Breast epithelium (tissue), 4 donors: ENCODE measurements at places on chromosomes 13 and 19. TPM values are rescaled to one million over a fixed set of nuclear protein-coding genes. Genes with fewer than 3 reads are reported as not detected.
A peak's percentile ranks its signal among the peaks of the same experiment; 100 is the strongest.

CLEC4M gene
- total RNA-seq = not detected

SIGLEC8 gene
- 8.6 TPM for total RNA-seq

SAE1 gene
- total RNA-seq = 55.7 TPM

ICAM5 gene
- 1.3 TPM for total RNA-seq

URAD gene
- not detected for total RNA-seq

PLA2G4C gene
- total RNA-seq = 5.1 TPM

ZNF135 gene
- 7.5 TPM for total RNA-seq

CALR3 gene
- total RNA-seq = not detected

PTGIR gene
- total RNA-seq = 6.9 TPM

PRR20A gene
- not detected for total RNA-seq

INSL3 gene
- not detected for total RNA-seq

SLC6A16 gene
- 1.2 TPM for total RNA-seq

NCR1 gene
- total RNA-seq = not detected

- DNase-seq = no peak
- H3K27ac ChIP-seq = no peak overlapping the region
- no peaks in the 10 kb centered on the region for H3K4me1 ChIP-seq
- H3K27me3 ChIP-seq = no peaks in the 10 kb centered on the region
- no peak overlapping the region for H3K4me3 ChIP-seq
Observed at GRCh38 chr13:43263047-43263446, 239.7 kb downstream of the DNAJC15 start.

GRCh38 chr13:29756506-29756905 lies 93.9 kb downstream of the UBL3 start:
- H3K27me3 ChIP-seq = no peaks in the 10 kb centered on the region
- no peaks in the 10 kb centered on the region for H3K4me1 ChIP-seq
- H3K4me3 ChIP-seq = no peak overlapping the region
- no peaks in the 10 kb centered on the region for H3K36me3 ChIP-seq

DNA sequence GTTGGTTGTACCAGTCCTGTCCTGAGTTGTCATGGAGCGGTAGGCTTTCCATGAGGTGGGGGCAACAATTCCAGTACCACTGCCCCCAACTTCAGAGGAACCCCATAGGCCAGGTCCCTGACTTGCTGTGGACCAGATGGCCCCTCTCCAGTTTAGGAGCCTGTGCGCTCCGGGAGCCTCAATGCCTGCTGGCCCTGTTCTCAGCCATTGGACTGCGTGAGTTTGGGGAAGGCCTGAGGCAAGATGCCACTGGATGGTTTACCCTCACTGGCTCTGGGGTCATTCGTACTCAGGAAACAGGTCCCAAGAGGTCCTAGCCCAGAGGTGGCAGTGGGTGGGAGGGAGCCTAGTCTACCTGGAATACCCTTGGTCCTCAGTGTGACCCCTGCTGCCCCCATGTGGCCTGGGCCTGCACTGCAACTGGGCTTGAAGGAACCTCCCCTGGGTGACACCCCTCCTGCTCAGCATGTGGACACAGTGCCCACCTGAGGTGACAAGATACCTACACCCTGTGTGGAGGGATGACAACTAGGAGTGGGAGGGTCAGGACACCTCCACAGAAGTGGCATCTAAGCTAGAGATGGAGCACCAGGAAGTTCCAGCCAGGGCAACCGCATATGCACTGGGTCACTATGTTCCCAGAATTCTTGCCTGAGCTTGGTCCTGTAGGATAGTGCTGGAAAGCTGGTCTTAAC lies 6.0 kb upstream of the PRR19 start:
- no peaks in the 10 kb centered on the region for H3K4me1 ChIP-seq
- H3K36me3 ChIP-seq = no peaks in the 10 kb centered on the region
- no peaks in the 10 kb centered on the region for H3K27me3 ChIP-seq
- peak; percentile 87 for DNase-seq
- peak overlapping the region; percentile 19 for H3K27ac ChIP-seq
- no peak overlapping the region for H3K4me3 ChIP-seq

- H3K36me3 ChIP-seq = no peaks in the 10 kb centered on the region
- no peak overlapping the region for H3K27ac ChIP-seq
- H3K4me3 ChIP-seq = no peak overlapping the region
- H3K4me1 ChIP-seq = no peaks in the 10 kb centered on the region
- no peak for DNase-seq
- H3K27me3 ChIP-seq = no peaks in the 10 kb centered on the region
Observed at GRCh38 chr13:23411706-23412105, 21.8 kb downstream of the SACS start.

- peak overlapping the region; percentile 77 for H3K27ac ChIP-seq
- H3K4me1 ChIP-seq = no peaks in the 10 kb centered on the region
- no peaks in the 10 kb centered on the region for H3K36me3 ChIP-seq
- no peak for DNase-seq
- H3K4me3 ChIP-seq = peak overlapping the region; percentile 17
Observed at GRCh38 chr13:109684824-109685202, 101.6 kb downstream of the IRS2 start.

- no peaks in the 10 kb centered on the region for H3K36me3 ChIP-seq
- no peaks in the 10 kb centered on the region for H3K27me3 ChIP-seq
- H3K4me3 ChIP-seq = no peak overlapping the region
Observed at GRCh38 chr13:79909644-79910043, 428.7 kb downstream of the NDFIP2 start.

DNA sequence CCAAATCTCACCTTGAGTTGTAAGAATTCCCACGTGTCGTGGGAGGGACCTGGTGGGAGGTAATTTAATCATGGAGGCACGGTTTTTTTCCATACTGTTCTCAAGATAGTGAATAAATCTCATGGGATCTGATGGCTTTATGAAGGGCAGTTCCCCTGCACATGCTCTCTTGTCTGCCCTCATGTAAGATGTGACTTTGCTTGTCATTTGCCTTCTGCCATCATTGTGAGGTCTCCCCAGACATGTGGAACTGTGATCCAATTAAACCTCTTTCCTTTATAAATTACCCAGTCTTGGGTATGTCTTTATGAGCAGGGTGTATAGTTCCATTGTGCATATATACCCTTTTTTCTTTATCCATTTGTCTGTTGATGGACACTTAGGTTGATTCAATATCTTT lies 13.1 kb downstream of the SCEL start:
- no peaks in the 10 kb centered on the region for H3K27me3 ChIP-seq
- no peak for DNase-seq
- no peak overlapping the region for H3K27ac ChIP-seq
- no peaks in the 10 kb centered on the region for H3K36me3 ChIP-seq
- H3K4me3 ChIP-seq = no peak overlapping the region

GRCh38 chr19:46202872-46203860 lies 26.4 kb upstream of the IGFL1 start:
- no peaks in the 10 kb centered on the region for H3K4me1 ChIP-seq
- no peaks in the 10 kb centered on the region for H3K27me3 ChIP-seq
- DNase-seq = no peak
- no peak overlapping the region for H3K27ac ChIP-seq
- H3K36me3 ChIP-seq = no peaks in the 10 kb centered on the region

DNA sequence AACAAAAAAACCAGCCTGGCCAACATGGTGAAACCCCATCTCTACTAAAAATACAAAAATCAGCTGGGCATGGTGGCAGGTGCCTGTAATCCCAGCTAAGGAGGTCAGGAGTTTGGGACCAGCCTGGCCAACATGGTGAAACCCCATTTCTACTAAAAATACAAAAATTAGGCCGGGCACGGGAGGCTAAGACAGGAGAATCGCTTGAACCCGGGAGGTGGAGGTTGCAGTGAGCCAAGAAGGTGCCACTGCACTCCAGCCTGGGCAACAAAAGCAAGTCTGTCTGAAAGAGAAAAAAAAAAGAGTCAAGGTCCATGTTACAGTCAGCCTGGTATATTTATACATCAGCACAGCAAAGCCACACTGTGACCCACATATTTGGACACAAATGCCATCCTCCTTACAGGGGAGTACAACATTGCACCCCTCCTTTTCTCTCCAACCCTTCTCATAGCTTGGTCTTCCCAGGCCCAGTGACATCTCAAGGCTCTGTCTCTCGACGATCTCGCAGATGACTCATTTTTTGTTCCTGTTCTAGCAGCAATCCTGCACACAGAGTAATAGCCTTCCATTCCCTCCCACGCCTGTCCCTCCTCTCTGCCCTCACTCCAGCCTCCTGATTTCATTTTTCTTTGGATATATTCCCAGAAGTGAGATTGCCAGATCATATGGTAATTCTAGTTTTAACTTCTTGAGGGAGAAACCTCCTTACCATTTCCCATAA lies 21.0 kb upstream of the DPP9 start:
- H3K27me3 ChIP-seq = no peaks in the 10 kb centered on the region
- H3K4me1 ChIP-seq = no peaks in the 10 kb centered on the region
- no peaks in the 10 kb centered on the region for H3K36me3 ChIP-seq
- DNase-seq = peak; percentile 57

- H3K27ac ChIP-seq = no peak overlapping the region
- H3K36me3 ChIP-seq = no peaks in the 10 kb centered on the region
Observed at GRCh38 chr13:19604306-19604705, 29.2 kb upstream of the MPHOSPH8 start.

DNA sequence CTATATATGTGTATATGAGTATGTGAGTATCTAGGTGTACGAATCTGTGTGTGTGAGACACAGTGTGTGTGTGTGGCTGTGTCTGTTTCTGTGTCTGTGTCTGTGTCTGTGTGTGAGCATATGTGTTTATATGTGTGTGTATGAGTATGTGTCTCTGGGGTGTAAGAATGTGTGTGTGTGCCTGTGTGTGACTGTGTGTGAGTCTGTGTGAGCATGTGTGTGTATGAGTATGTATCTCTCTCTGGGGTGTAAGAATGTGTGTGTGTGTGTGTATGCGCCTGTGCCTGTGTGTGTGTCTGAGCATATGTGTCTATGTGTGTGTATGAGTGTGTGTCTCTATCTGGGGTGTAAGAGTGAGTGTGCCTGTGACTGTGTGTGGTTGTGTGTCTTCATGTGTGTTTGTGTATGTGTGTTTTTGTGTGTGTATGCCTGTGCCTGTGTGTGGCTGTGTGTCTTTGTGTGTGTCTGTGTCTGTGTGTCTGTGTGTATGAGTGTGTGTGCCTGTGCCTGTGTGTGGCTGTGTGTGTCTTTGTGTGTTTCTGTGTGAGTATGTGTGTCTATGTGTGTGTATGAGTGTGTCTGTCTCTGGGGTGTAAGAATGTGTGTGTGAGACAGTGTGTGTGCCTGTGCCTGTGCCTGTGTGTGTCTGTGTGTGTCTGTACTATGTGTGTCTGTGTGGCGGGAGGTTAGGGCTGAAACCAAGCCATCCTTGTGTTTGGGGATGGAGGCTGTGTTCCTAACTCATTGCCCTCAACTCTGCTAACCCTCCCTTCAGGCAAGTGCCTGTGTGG lies 11.2 kb downstream of the AXL start:
- peaks cover 7% of the 10 kb centered on the region for H3K4me1 ChIP-seq
- no peak for DNase-seq
- H3K36me3 ChIP-seq = no peaks in the 10 kb centered on the region

GRCh38 chr19:7200736-7201135 lies 93.5 kb downstream of the INSR start:
- DNase-seq = no peak
- no peaks in the 10 kb centered on the region for H3K27me3 ChIP-seq
- H3K27ac ChIP-seq = no peak overlapping the region
- H3K36me3 ChIP-seq = no peaks in the 10 kb centered on the region
- H3K4me3 ChIP-seq = no peak overlapping the region

- H3K27ac ChIP-seq = no peak overlapping the region
- no peaks in the 10 kb centered on the region for H3K4me1 ChIP-seq
- H3K27me3 ChIP-seq = no peaks in the 10 kb centered on the region
- no peak overlapping the region for H3K4me3 ChIP-seq
Observed at GRCh38 chr19:40704491-40705361, 12.0 kb downstream of the COQ8B start.

- H3K4me3 ChIP-seq = peak overlapping the region; percentile 83
- no peaks in the 10 kb centered on the region for H3K36me3 ChIP-seq
- H3K4me1 ChIP-seq = peaks cover 13% of the 10 kb centered on the region
- no peak for DNase-seq
- no peaks in the 10 kb centered on the region for H3K27me3 ChIP-seq
- peak overlapping the region; percentile 100 for H3K27ac ChIP-seq
Observed at GRCh38 chr19:4067396-4068046, 822 bp upstream of the ZBTB7A start.

DNA sequence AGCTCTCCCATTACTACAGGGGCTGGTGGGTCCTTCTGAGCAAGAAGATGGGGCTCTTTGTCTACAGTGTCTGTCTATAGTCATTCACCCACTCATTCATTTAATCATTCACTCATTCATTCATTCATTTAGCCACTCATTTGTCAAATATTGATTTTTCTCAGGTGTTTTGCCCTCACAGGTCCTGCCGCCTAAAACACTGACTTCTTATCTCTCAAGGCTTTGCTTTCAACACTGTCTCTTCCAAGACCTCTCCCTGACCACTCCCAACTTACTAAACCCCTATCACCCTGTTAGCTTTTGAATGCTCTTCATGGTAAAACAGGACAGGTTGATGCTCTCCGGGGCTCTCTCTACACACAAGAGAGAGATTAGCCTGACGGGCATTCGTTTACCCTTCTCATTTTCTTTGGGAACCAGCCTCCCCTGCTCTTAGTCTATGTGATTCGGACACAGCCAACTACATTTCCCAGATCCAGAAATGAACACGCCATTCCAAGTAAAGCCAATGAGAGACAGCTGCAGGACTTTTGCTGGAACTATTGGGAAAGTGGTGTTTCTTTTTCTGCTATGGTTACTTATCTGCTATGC lies 22.7 kb downstream of the FAM187B start:
- no peak overlapping the region for H3K4me3 ChIP-seq
- no peaks in the 10 kb centered on the region for H3K36me3 ChIP-seq
- DNase-seq = no peak
- H3K27me3 ChIP-seq = no peaks in the 10 kb centered on the region
- H3K4me1 ChIP-seq = no peaks in the 10 kb centered on the region

- no peaks in the 10 kb centered on the region for H3K4me1 ChIP-seq
- H3K36me3 ChIP-seq = peaks cover 8% of the 10 kb centered on the region
- no peaks in the 10 kb centered on the region for H3K27me3 ChIP-seq
- no peak overlapping the region for H3K4me3 ChIP-seq
- DNase-seq = peak; percentile 48
Observed at GRCh38 chr19:42352301-42353259, 27.1 kb downstream of the MEGF8 start.

DNA sequence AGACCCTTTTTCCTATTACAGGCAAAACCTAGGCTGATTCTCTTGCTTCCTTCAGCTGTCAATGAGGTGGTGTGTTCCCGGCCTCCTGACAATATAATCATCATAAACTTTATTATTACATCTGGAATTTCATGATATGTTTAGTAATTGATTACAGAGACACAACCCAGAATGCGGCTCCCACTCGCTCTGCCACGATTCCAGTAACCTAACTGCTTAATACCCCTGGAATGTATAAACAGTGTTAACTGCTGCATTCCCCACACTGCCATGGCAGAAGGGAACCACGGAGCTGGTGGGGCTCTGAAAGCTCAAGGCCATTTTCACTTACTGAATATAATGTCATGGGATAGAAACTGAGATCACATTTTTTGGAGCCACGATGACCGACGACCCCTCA lies 17.1 kb downstream of the TSHZ3 start:
- H3K4me1 ChIP-seq = no peaks in the 10 kb centered on the region
- no peak overlapping the region for H3K4me3 ChIP-seq
- no peaks in the 10 kb centered on the region for H3K27me3 ChIP-seq
- DNase-seq = no peak
- no peaks in the 10 kb centered on the region for H3K36me3 ChIP-seq
- peak overlapping the region; percentile 63 for H3K27ac ChIP-seq

- H3K27me3 ChIP-seq = no peaks in the 10 kb centered on the region
- H3K36me3 ChIP-seq = no peaks in the 10 kb centered on the region
- no peak overlapping the region for H3K4me3 ChIP-seq
- H3K4me1 ChIP-seq = no peaks in the 10 kb centered on the region
- no peak overlapping the region for H3K27ac ChIP-seq
Observed at GRCh38 chr13:28423010-28423409, 71.9 kb downstream of the FLT1 start.

- no peak for DNase-seq
- H3K27me3 ChIP-seq = no peaks in the 10 kb centered on the region
- peak overlapping the region; percentile 76 for H3K4me3 ChIP-seq
- H3K27ac ChIP-seq = peak overlapping the region; percentile 97
- no peaks in the 10 kb centered on the region for H3K36me3 ChIP-seq
Observed at GRCh38 chr19:10961073-10961860, 437 bp downstream of the SMARCA4 start.
